8988T (cell line): ENCODE measurements at places on chromosomes 16 and 17.

- DNase-seq, result no peak
Observed at GRCh38 chr17:40350689-40351358, 13.7 kb downstream of the GJD3 start.

DNA sequence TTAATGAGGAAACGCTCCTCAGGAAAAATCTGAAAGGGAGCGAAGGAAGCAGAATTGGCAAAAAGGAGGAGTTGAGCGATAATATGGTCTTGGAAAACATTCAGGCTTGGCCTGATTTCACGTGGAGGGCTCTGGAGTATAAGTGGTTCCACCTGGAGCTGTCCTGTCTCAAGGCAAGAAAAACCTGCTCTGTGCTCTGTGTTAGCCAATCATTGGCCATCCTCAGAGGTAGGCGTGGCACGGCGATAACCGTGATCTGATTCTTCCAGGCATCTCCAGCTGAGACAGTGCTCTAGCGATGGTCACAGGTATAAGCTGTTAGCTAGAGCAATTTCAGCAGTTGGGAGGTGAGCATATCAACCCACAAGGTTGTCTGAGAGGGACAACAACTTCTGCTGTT lies 450.5 kb upstream of the MAF start:
- no peak for DNase-seq

DNA sequence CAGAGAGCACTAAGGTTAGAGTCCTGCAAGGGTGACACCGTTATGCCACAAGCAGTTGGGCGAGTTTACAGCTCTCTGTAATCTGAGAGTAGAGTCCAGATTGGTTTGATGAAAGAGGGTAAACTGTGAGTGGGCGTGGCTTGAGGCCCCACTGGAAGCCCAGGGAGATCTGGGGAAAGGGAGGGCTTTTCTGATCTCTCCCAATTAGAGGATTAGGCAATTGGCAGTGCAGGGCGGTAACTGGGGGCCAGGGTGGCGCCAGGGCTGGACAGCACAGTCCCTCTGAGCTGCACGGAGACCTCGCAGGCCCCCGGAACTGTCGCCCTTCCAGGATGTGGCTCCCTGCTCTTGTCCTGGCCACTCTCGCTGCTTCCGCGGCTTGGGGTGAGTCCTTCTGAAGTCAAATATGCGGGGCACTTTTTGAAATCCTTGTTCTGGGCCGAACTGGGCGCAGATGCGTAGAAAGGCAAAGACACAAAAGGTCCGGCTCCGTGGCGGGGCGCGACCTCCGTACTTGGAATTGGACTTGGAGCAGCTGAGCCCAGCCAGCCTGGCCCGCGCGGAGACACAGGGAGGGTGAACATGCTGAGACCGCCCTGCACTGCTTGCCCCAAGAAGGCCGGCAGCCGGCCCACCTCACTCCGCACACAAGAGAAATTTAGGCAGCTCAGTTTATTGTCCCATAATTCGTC lies 72.4 kb downstream of the CES1 start:
- no peak for DNase-seq

DNA sequence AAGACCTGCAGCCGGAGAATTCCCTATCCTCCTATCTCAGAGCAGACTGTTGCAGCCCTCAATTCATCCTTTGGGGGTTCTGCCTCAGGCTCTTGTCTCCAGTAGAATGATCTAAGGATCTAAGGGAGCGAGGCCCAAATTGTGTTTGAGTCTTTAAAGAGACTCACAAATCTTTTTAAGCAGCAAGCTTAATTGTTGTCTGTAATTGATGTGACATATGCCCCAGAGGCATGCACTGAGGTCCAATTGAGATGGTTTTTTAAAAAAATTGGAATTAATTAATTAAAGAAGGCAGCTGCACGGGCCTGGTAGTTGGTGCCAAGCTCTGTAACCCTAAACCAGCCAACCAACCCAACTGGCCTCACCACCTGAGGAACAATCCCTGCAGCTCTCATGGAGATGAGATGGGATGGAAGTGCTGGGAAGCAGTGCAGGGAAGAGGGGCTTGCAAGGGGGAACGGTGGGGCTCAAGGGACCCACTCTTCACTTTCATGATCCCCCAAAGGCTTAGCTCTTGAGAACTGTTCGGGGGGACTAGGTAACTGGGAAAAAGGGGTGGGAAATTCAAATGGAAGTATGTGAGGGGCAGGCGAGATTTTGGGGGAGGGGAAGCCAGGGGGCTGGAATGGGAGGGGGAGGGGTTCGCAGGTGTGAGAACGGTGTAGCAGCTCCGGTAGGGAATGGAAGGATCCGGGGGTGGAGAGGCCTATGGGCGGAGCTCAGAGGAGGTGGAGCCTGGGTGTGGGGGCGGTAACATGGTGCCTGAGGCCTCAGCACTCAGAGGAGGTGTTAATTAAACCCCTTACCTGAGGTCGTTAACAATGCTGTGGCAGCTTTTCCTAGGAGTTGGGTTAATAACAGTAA lies 9.2 kb upstream of the ZNF652 start:
- DNase-seq, result no peak

GRCh38 chr16:17320009-17320408 lies 150.8 kb downstream of the XYLT1 start:
- no peak for DNase-seq

- no peak for DNase-seq
Observed at GRCh38 chr17:78818932-78819331, 21.7 kb downstream of the USP36 start.

DNA sequence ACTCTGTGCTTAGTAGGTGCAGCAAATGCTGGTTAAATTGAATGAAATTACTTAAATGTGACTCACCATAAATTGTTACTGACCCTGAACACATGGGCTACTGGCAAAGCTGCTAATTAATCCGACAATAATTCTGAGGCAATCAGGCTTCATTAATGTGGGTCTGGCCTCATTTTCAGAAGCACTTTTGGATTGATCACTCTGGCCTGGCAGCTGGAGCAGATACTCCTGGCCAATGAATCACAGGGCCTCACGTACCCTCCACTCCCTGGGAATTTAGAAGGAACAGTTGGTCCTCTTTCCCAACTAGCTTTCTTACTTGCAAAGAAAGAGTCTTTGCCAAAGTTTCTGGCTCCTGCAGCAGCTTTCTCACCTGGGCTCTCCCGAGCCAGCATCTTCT lies 162.0 kb upstream of the ZKSCAN2 start:
- no peak for DNase-seq

GRCh38 chr17:80187090-80187489 lies 17.3 kb downstream of the CARD14 start:
- DNase-seq, result no peak

DNA sequence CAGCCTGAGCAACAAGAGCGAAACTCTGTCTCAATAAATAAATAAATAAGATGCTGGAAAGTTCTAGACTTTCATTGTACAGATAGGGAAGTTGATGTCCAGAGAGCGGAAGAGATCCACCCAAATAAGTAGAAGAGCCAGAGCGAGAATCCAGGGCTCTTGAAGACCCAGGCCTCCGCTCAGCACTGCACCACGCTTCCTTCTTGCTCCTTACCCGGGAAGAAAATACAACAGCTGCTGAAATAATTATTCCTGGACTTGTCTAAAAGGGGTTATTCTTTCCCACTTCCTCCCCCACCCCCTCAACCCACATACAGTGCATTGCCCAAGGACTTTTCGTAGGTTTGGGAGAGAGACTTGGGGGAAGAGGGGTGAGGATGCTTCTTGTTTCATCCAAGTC lies 26.7 kb downstream of the CDK5RAP3 start:
- DNase-seq, result no peak

GRCh38 chr17:2867441-2868424 lies 71.5 kb downstream of the RAP1GAP2 start:
- DNase-seq, result no peak

GRCh38 chr17:82187500-82187899 lies 25.1 kb downstream of the CCDC57 start:
- DNase-seq, result no peak
